ENCODE measurements at places on chromosomes 16 and 17. TPM values are rescaled to one million over a fixed set of nuclear protein-coding genes. Genes with fewer than 3 reads are reported as not detected.

EMP2 gene
- total RNA-seq, result 11.2 TPM

SSTR5 gene
- total RNA-seq, result not detected

KRT27 gene
- not detected for total RNA-seq

RASL10B gene
- total RNA-seq, result 7.6 TPM

KCNJ18 gene
- total RNA-seq, result not detected

TMIGD1 gene
- not detected for total RNA-seq

CHAD gene
- not detected for total RNA-seq

KRTAP4-4 gene
- total RNA-seq, result not detected

CDH3 gene
- total RNA-seq, result 0.10 TPM

C17orf107 gene
- 0.07 TPM for total RNA-seq

CEMP1 gene
- not detected for total RNA-seq

ZDHHC1 gene
- total RNA-seq, result 2.6 TPM

HS3ST4 gene
- not detected for total RNA-seq

SMIM5 gene
- total RNA-seq, result not detected

CD300LF gene
- total RNA-seq, result not detected

MYL4 gene
- not detected for total RNA-seq

PNMT gene
- not detected for total RNA-seq

HSD11B2 gene
- 0.94 TPM for total RNA-seq

CDH13 gene
- 66.0 TPM for total RNA-seq

EVPL gene
- not detected for total RNA-seq

KRTAP3-1 gene
- not detected for total RNA-seq
